ENCODE measurements at places on chromosomes 3 and 15.

- DNase-seq = no peak
These were observed 147.5 kb downstream of the NTRK3 start for GRCh38 chr15:88108991-88109390.

GRCh38 chr3:10519236-10519635 is 13.8 kb upstream of the ATP2B2 start:
- DNase-seq = no peak

DNA sequence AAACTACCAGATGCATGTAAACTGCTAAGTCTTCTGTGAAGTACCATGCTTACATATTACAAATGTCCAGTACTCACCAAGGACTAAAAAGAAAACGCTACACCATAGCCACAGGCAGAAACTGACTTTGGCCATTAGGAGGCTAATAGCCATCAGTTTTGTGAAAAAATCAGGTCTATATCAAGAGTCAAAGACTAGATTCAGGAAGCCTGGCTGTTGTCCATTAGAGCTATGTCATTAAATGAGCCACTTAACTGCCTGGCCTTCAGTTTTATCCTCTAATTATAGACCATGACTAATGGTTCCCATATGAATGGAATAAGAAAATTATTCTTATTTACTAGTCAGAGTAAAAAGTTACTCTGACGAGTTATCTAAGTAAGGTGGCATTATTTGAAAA is 144.1 kb downstream of the VPS13C start:
- DNase-seq = no peak

GRCh38 chr3:183278479-183279088 is 25.5 kb downstream of the B3GNT5 start:
- no peak for DNase-seq

DNA sequence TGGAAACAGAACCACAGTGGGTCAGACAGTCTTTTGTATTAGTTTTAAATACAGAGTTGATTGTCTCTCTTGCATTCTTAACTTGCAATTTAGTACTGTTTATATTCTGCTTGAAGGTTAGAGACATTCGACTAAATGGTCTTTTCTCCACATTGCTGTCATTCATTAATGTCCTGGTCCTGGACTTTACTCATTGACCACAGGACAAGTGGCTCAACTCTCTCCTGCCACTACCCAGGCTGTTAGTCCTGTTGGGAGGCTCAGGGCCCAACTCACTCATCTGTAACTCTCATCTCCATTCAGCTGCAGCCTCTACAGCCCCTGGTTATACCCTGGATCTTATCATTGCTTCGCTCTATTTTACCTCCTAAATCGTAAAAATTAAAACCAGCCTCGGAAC is 427.4 kb downstream of the LPP start:
- DNase-seq = no peak

GRCh38 chr15:57532731-57533447 is 58.8 kb upstream of the MYZAP start:
- DNase-seq = no peak

DNA sequence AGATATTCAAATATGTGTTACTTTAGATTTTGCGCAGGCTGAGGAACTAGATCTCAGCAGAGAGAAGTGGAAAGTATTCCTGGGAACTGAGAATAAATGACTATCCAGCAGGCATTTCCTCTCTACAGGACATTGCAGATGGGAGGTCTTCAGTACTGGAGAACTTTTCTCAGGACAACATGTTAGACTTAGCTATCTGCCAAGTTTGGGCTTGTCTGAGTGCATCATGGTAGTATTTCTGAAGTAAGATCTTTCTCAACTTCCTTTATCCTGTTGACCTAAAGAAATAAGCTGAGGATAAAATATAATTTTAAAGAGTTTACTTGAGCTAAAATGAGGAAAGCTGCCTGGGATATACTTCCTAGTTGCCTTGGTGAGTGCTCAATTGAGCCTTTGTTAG is 167.9 kb upstream of the BCHE start:
- DNase-seq = no peak

- DNase-seq = no peak
These were observed 250.8 kb upstream of the THBS1 start for GRCh38 chr15:39330061-39330460.

- DNase-seq = no peak
These were observed 3.8 kb upstream of the TIMMDC1 start for GRCh38 chr3:119494597-119494996.

- no peak for DNase-seq
These were observed 40.1 kb upstream of the NECTIN3 start for GRCh38 chr3:111031538-111031937.

DNA sequence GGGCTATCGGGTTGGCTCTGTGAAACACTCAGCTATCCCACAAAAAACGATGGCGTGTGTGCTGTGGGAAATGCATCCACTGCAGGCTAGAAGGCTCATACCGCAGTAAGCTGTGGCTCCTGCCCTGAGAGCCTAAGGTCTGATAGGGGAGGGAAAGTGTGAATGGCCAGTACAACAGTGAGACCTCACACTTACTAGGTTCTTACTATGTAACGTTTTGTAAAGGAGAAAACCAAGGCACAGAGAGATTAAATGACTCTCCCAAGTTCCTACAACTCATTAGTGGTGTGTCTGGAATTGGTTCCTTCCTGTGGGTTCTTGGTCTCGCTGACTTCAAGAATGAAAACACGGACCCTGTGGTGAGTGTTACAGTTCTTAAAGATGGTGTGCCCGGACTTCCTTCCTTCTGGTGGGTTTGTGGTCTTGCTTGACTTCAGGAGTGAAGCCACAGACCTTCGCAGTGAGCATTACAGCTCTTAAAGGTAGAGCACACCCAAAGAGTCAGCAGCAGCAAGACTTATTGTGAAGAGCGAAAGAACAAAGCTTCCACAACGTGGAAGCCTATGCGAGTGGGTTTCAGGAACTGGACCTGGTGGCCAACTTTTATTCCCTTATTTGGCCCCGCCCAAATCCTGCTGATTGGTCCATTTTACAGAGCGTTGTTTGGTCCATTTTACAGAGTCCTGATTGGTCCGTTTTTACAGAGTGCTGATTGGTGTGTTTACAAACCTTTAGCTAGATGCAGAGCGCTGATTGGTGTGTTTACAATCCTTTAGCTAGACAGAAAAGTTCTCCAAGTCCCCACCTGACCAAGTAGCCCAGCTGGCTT is 161.7 kb downstream of the POLR2M start:
- no peak for DNase-seq

GRCh38 chr15:45183511-45183910 is 4.3 kb downstream of the SHF start:
- DNase-seq = no peak

DNA sequence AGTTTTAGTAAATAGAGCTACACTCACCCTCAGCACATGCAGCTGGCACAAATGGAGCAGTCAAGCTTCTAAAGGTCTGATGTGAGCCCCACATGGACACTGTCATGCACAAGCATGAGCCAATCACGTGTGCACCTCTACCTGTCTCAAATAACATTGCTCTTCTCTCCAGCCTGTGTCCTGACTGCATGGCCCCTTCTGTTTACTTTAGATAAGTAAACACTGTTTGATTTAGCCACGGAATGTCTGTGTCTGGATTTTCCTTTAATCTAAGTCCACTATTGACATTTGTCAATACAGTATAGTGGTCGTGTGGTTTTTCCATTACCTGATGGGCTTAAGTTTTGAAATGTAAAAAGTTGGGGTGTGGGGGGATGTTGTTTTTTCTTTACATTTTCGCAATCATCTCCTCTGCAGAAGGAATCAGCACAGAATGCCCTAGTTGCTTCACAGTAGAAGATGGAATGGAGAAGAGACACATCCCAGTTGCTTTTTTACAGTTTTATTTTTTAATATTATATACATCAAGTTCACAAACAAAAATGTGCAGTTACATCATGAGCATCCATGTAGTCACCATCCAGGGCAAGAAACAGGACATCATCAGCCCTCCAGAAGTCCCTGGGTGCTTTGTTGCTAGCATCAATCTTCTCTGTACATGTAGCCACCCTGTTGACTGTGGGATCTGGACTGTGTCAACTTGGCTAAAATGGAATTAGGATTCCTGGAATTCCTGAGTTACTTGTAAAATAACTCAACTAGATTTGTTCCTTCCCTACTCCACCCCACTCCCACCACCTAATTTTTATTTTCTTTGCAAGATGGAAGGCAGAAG is 146.1 kb downstream of the UACA start:
- no peak for DNase-seq

GRCh38 chr3:30084316-30084715 is 522.1 kb upstream of the TGFBR2 start:
- no peak for DNase-seq

GRCh38 chr15:71440489-71441110 is 325.3 kb downstream of the THSD4 start:
- no peak for DNase-seq

GRCh38 chr3:106423321-106424225 is 554.8 kb upstream of the CBLB start:
- DNase-seq = no peak

DNA sequence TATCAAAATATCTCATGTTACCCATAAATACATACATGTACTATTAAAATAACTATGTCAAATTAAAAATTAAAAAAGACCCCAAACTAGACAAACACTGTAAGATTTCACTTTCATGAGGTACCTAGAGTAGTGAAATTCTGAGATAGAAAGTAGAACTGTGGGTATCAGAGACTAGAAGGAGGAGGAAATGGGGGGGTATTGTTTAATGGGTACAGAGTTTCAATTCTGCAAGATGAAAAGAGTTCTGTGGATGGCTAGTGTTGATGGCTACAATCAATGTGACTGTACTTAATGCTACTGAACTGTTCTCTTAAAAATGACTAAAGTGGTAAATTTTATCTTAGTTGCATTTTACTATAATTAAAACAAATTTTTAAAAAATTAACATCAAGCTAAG is 36.6 kb downstream of the RFX7 start:
- no peak for DNase-seq

GRCh38 chr15:80582816-80583423 is 112.2 kb upstream of the ABHD17C start:
- DNase-seq = no peak

DNA sequence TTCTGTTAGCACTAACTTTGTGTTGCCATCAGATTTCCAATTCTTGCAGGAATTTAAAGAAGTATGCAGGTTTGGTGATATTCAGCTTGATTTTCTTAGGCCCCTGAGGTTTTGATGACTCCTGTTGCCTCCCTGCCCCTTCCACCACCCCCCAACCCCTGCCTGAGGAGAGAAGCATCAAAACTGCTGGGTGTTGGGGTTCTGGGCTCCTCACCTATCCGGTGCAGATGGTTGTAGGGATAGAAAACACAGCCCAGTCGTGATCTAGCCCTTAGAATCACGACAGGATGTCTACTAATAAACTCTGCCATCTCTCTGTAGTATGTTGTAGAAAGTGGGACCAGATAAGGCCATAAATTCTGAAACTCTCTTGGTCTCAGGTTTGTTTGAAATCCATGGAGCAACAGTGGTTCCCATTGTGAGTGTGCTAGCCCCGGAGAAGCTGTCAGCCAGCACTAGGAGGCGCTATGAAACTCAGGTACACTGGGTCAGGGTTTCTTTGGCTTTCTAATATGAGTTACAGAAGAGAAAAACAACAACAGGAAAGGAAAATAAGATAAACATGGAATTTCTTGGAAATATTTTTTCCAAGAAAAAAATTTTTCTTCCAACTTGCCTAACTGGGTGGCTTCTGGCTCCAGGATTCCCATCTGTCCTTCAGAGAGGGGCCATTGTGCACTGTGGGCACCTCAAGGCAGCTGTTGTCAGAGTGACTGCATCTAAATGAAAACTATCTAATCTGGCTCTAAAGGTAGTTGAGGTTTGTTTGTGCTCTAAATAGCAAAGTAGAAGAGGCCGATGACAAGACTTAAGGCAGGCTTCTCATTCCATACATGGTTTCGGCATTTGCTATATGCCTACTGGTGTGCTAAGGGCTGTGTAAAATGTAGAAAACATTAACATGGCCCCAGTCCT is 8.7 kb downstream of the SRP14 start:
- DNase-seq = no peak

DNA sequence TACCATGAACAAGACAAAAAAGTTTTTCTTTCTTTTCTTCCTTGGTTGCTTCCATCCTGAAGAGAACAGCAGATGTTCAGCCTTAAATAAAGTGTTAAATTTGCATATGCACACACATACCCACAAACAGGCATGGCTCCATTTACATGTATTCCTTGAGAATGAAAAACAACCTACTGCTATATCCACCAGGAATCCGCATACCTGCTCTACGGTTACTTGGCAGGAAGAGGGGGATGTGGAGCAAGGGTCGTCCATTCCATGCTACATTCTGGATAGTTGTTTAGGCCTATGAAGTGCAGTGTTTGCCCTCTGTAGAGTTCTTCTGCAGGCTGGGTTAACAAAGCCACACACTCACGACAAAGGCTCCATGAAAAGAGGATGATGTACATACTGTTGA is 322.8 kb downstream of the KCNH8 start:
- DNase-seq = no peak

DNA sequence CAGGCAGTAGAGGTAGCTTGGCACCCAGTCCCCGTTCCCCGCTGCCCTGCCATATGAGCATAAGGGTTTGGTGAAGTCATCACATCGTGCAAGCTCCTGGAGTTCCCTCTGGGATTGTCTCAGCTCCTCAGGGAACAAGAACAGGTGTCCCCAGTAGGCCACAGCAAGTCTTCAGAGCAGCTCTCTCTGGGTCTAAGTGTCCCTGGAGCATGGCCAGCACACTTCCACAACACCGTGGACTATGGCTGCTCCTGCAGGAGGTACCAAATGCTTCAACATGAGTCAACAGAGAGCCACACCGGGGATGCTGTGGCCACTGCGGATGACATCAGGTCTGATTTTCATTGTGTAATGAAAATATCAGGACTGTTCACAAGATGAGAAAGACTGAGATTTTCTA is 23.1 kb downstream of the ABHD6 start:
- DNase-seq = no peak

DNA sequence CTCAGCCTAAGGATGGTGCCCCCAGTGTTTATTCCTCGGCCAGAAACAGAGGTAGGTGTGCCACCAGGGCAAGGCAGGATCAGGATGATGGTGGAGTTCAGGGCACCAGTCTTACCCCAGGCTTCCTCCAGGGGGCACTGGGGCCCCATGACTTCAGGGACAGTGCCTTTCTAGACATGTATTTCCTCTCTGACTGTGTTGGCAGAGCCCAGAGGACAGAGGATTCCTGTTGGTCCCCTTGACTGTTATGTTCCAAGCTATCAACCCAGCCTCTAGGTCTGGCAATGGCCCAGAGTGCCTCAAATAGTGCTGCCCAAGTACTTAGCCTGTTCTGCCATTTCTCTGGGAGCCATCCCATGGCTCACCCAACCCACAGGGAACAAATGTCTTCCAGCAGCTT is 2.8 kb downstream of the HEMK1 start:
- peak; percentile 59 for DNase-seq

DNA sequence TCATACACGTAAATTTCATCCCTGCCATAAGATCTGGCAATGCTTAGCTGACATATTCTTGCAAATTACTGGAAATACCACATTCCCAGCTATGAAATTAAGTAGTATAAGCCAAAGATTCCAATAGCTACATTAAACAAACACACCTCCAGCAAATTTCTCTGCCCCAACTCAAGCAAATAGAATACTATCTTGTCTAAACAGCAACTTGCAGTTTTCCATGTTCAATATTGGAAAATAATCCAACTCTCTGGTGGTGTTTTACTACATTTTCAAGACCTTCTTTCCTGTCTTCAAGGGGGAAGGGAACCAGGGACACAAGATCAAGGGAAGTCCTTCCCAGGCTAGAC is 268.7 kb downstream of the TBL1XR1 start:
- DNase-seq = no peak

Measured in T-helper 17 cell (primary cell).